RCC 7860 (cell line): ENCODE measurements at places on chromosomes 2 and 18.

GRCh38 chr2:72727356-72727755, 98.5 kb downstream of the EXOC6B start:
- DNase-seq: no peak

DNA sequence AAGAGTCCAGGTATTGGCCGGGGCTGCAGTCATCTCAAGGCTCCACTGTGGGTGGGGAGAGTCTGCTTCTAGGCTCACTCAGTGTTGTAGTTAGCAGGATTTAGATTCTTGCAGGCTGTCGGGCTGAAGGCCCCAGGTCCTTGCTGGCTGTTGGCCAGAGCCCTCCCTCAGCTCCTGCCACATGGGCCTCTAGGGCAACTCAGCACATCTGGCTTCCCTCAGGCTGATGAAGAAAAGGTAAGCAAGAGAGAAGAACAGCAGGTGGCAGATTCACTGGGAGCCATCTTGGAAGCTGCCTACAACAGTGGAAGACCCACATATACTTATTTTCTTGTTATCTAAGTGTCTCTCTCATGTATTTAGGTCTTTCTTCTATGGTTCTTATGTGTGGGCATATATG, 4.3 kb downstream of the MRPS9 start:
- DNase-seq: no peak

DNA sequence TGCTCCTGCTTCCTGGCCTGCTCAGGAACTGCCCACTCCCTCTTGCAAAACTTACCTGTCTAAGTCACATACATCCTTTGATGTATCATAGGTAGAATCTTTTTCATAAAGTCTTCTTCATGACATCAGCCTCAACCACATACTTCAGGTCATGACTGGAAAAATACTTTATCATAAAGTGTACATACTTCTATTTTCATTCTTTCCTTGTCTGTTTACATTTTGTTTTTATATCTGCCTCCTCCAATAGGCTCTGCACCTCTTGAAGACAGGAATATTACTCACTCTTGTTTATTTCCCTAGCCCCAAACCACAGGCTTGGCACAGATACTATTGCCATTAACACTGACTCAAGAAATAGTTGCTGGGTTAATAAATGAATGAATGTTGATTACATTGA, 43.6 kb upstream of the ZNF804A start:
- DNase-seq: no peak

DNA sequence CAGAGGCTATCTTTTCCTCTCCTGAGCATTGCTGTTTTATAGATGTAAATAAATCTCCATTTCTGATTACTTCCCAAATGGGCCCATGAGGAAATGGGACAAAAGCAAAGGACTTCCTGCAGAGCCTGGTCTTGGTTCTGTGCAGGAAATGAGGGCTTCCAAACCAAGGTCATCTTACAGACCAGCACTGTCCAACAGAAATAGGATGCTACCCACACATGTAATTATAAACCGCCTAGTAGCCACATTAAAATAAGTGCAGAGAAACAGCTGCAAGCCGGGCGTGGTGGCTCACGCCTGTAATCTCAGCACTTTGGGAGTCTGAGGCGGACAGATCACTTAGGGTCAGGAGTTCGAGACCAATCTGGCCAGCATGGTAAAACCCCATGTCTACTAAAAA, 6.2 kb downstream of the TTL start:
- no peak for DNase-seq

GRCh38 chr2:29226808-29227207, 111.6 kb downstream of the CLIP4 start:
- DNase-seq: no peak

GRCh38 chr2:19026261-19026660, 332.2 kb downstream of the OSR1 start:
- DNase-seq: no peak
